ENCODE measurements at places on chromosomes 1 and 21.

GRCh38 chr21:33657124-33657820 is 15.0 kb downstream of the ITSN1 start:
- no peak for DNase-seq

GRCh38 chr1:152096931-152097330 is 8.1 kb upstream of the TCHHL1 start:
- no peak for DNase-seq

DNA sequence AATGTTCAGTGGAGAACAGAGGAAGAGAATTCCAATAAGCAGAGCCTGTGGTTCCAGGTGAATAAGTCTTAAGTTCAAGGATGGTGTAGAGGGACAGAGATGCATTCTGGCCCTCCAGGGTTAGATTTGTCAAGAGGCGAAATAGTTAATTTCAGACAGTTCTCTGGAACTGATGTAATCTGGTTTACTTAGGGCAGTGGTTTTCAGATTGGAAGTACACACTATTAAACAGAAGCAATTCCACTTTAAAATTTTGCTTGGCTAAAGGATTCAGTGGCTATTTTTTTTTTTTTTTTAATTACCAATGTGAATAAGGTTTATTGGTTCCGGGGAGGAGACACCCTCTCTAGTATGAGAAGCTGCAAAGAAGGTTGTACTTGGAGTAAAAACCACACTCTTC is 25.3 kb upstream of the MYOCOS start:
- no peak for DNase-seq

GRCh38 chr21:16838331-16838730 is 674.5 kb upstream of the CXADR start:
- DNase-seq = no peak

DNA sequence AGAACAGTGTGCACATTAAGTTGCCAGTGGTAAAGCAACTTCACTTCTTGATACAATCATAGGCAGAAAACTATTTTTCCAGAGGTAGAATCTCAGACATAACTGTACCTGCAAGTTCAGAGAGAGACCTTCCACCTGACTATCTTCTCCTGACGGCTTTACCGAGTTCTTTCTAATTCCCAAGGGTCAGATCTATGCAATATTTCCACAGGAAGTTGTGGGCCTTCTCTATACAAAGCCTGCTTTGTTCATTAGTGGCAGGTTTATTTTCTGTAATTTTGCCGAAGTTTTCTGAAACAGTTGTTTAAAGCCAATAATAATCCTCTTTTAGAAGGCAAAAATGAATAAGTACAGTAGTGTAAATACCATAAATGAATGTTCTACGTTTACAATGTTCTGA is 58.2 kb upstream of the RCC1 start:
- no peak for DNase-seq

- no peak for DNase-seq
Observed at GRCh38 chr1:196684476-196684875, 32.6 kb downstream of the CFH start.

DNA sequence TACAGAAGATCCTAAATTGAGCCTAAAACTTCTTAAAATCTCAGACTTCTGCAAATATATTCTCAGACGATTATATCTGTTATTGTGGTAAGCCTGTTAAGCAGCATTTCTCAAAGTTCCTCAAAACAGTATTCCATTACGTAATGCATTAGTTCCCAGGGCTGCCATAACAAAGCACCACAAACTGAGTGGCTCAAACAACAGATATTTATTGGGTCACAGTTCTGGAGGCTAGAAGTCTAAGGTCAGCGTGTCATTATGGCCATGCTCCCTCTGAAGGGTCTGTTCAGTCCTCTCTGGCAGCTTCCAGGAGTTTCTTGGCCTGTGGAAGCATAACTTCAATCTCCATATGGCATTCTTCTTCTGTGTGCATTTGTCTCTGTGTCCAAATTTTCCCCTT is 103.5 kb upstream of the ST6GALNAC5 start:
- no peak for DNase-seq

DNA sequence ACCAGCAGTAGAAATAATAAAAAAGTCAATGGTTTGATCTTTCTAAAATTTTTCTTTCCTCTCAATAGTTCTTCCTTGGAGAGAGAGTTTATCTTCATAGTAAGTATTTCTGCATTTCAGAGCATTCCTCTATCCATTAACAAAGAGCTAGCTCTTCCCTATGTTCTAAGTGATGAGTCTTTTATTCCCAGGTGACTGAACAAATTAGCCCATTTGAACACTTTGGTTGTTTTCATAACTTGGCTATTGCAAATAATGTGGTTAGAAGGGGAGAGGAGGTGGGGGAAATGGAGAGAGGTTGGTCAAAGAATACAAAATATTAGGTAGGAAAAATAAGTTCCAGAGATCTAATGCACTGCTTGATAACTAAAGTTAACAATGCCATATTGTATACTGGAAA is 598.9 kb downstream of the KCNT2 start:
- no peak for DNase-seq

DNA sequence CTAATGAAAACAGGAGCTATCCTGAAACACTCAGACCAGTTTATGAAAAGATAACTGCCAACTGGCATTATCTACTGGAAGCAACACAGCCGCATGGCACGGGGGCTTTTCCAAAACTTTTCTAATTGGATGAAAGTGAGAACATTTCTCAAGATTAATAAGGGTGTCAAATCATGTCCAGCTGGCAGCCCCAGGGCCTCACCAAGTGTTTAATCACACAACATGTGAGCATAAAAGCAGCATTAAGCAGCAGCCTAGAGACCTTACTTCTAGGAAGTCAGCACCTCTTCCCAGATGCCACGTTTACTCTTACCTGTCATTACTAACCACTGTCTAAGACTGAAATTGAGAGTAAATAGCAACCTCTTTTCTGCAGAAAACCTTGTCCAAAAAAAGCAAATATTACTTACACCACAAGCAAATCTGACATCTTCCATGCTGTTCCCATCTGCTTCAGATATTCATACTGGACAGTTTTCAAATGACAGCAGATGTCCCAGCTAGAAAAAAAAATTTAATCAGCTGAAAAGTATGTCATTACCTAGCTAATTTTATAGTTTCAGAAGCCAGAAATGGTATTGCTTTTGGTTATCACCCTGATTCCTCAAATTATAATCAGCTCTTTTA is 341.5 kb upstream of the ZP4 start:
- no peak for DNase-seq

- no peak for DNase-seq
Observed at GRCh38 chr1:244287726-244288125, 164.0 kb downstream of the ADSS2 start.

DNA sequence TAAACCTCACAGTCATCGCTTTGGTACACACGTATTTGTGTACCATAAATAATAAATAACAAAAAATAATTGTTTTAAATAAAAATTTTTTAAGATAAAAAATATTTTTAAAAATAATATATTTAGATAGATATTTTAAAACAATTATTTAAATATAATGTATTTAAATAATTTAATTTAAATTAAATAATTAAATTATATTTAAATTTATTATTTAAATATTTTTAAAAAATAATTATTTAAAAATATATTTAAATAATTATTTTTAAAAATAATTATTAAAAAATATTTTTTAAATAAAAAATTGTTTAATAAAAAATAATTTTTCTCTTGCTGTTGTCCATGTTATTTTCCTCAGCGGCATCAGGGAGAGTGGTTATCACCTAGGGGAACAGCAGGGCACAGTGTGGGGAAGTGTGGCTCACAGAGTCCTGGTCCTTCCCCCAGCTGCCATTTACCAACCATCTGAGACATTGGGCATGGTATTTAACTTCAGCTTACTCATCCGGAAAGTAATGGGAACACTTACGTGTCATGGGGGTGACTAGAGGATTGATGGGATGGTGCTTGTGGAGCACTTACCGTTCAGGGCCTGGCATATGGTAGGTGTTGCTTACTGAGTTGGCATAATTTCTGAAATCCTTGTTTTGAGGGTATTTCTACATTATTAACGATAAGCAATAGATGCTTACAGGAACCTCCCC is 92.9 kb upstream of the TSPAN2 start:
- DNase-seq = no peak

- DNase-seq = no peak
Observed at GRCh38 chr1:17212009-17212408, 7.1 kb downstream of the PADI1 start.

GRCh38 chr1:186659890-186660341 is 20.3 kb downstream of the PTGS2 start:
- no peak for DNase-seq

DNA sequence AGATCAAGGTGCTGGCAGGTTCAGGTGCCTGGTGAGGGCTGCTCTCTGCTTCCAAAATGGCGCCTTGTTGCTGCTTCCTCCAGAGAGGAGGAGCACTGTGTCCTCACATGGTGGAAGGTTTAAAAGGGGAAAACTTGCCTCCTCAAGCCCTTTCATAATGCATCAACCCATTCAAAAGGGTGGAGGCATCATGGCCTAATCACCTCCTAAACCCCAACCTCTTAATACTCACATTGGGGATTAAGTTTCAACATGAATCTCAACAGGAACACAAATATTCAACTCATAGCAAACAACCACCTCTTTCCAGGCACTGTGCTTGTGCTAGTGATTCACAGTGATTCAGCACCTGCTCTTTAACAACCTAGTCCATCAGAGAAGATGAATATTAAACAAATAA is 4.2 kb downstream of the S100A12 start:
- no peak for DNase-seq

GRCh38 chr1:54364995-54365394 is 41.2 kb downstream of the SSBP3 start:
- no peak for DNase-seq

DNA sequence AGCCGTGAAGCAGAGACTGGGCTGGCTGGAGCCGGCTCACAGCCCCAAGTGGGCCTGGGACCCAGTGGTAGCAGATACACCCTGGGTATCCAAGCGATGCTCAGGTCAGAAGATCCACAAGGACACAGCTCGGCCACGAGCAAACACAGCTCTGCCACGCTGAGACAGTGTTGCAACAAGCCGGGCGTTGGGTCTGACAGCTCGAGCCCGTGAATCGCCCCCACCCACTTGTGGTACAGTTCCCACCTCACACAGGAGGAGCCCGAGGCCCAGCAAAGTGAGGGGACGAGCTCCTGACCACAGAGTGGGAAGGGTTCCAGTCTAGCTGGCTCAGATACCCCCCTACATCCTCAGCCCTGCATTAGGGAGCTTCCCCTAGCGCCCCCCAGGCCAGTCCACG is 8.9 kb upstream of the PRKCZ start:
- no peak for DNase-seq

- no peak for DNase-seq
Observed at GRCh38 chr21:35052801-35053200, 3.7 kb upstream of the RUNX1 start.

GRCh38 chr1:192809307-192810252 is 741 bp downstream of the RGS2 start:
- no peak for DNase-seq

DNA sequence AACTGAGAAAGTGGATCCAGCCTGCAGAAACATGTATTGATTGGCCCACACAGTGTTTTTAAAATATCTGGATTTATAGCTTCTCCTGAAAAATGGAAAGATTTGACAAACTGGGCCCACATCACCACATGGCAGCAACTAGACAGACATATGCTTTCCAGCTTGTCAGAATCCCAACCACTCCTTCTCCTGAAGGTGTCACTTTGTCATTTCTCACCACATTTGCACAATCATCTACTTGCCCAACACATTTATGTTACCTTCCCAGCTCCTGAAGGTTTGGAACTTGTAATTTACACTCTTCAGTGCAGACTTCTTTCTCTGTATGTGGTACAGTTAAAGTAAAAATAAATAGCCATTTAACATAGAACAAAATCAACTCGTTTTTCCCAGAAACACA is 126.1 kb upstream of the KIAA1614 start:
- DNase-seq = no peak

DNA sequence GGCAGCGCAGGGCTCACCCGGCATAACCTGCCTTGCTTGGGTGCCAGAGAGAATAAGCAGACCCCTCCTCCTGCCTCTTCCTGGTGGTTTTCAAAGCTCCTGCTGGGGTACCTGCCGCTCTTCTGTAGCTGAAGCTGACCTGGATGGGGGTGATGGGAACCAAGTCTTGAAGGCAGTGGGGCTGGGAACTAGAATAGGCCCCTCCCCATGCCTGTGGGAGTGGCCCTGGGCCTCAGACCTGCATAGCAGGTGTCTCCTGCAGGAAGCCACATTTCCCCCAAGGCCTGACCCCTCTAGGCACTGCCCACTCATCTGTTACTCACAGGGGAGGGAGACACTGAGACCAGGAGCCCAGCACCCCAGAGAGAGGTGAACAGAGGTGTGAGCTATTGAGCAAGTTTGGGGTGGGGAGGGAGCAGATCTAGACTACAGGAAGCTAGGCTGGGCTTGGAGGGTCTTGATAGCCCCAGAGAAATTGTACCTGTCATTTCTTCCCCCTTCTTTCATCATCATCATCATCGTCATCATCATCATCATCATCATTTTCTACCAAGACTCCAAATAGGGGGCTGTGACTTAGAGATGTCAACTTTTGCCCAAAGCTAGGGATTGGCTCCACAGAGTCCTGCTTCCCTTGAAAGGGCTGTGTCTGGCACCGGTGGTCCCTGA is 10.1 kb downstream of the PADI1 start:
- no peak for DNase-seq

DNA sequence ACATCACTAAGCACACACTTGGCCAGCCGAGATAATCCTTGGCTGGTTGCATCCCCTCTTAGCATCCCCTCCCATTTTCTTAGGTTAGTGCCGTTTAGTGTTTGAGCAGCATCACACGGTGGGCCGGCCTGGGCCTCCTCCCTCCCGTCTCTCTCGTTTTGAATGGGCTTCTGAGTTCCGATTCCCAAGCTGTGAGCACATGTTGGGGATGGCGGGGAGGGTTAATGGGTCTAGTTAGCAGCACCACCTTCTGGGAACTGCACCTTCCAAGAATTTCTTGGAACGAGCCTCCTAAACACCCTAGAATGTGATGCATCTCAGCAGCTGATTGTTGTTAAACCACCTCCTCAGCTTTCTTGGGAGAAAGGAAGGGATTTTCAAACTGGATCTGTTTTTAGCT is 73.3 kb downstream of the CNIH3 start:
- DNase-seq = no peak

Measured in liver (tissue), 10 donors.